GM23338 (cell line): ENCODE measurements at places on chromosomes 6 and 20. TPM values are rescaled to one million over a fixed set of nuclear protein-coding genes. Genes with fewer than 3 reads are reported as not detected.

Gene SULF2
- 14.0 and 20.7 TPM in 2 replicates for total RNA-seq

Gene BTN2A1
- total RNA-seq = 6.5 and 7.0 TPM in 2 replicates

Gene PSMB9
- 2.8 TPM in 1 of 2 replicates, not detected in the other for total RNA-seq

Gene HRH3
- 2.9 and 5.2 TPM in 2 replicates for total RNA-seq

Gene KAT14
- 24.6 and 25.0 TPM in 2 replicates for total RNA-seq

Gene BHLHE23
- total RNA-seq = 5.0 and 6.6 TPM in 2 replicates

Gene MAS1
- 0.03 and 0.08 TPM in 2 replicates for total RNA-seq

Gene GNAS-AS1
- 12.1 and 15.0 TPM in 2 replicates for total RNA-seq

Gene BCAS1
- 0.17 TPM in 1 of 2 replicates, not detected in the other for total RNA-seq

Gene ENPP1
- 42.6 and 46.9 TPM in 2 replicates for total RNA-seq

Gene BANF2
- not detected in 2 replicates for total RNA-seq
